Right renal cortex interstitium (tissue), 3 donors: ENCODE measurements at places on chromosomes 1 and 21. TPM values are rescaled to one million over a fixed set of nuclear protein-coding genes. Genes with fewer than 3 reads are reported as not detected.

DNA sequence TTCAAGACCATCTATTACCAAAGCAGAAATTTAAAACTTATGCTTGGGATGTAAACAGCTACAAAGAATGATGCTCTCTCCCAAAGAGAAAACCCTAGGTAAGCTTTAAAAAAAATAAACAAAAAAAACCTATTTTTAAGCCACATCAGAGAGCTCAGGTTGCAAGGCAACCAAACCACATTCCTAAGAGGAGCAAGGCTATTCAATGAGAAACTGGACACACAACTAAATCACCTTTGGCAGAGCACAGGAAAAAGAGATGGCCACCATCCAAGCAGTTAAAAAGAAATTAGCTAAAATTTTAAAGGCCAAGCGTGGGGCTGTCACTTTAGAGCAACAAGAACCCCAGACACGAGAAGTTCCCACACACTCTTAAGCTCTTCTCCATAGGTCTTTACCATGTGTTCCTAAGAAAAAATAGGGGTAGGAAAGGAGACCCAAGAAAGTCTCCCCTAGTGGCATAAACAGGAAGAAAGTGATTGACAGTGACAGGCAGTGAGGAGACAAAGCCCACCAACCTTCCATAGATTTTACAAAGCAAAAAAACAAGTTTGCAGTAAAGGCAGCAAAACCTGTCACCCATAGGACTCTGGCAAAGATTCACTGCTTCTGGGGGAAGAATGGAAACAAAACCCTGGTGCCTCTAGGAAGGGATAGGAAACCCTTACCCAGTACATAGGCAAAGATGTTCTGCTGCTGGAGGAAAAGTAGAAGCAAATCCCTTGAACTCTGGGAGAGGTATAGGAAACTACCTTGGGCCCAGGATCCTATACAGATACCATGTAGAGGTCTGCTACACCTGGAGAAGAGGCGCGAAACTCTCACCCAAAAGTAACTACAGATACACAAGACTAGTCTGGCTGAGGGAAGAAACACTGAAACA, 68.5 kb downstream of the FOXJ3 start:
- DNase-seq = no peak

DNA sequence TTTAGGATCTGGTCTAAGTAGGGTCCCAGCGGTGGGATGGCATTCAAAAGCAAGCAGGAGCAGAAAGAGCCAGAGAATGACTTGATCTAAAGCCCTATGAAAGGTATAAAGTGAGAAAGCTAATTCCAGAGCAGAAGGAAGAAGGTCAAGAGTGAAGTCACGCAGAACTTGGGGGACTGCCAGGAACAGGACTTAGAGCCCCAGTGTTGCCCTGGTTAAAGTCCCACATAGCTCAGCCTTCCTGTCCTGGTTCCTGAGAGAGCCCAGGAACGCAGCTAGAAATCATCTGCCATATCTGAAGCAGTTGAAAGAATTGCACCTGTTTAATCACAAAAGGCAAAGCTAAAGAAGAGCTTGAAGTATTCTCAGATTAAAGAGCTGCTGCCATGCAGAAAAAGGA, 160.6 kb upstream of the ATP1B1 start:
- no peak for DNase-seq

- no peak for DNase-seq
These were observed 142.6 kb downstream of the PSMG1 start for GRCh38 chr21:39040494-39041110.

- no peak for DNase-seq
These were observed 240.9 kb upstream of the ADGRL2 start for GRCh38 chr1:81559662-81560350.

GRCh38 chr1:41980827-41981653, 62.3 kb upstream of the HIVEP3 start:
- no peak for DNase-seq

DNA sequence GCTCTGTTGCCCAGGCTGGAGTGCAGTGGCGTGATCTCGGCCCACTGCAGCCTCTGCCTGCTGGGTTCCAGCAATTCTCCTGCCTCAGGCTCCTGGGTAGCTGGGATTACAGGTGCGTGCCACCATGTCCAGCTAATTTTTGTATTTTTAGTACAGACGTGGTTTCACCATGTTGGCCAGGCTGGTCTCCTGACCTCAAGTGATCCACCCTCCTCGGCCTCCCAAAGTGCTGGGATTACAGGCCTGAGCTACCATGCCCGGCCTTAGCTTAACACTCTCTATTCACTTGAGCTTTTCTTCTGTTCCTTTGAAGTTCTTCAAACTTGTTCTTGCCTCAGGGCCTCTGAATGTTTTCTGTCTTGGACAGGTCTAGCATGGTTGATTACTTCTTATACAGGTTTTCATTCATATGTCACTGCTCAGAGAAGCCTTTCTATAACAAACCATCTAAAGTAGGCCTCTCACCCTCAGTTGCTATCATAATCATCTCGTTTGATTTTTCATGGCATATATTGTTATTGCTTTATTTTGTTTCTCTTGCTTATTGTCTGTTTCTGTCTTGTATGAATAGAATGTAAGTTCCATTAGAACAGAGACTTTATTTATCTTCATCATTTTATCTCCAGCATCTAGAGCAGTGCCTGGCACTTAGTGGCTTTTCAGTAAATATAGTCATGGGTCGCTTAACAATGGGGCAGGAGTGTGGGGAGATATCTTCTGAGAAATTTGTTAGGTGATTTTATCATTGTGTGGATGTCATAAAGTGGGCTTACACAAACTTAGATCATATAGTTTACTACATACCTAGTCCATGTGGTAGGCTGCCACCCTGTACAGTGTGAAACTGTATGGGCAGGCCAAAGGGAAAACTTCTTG, 12.1 kb downstream of the OSBPL9 start:
- no peak for DNase-seq

DNA sequence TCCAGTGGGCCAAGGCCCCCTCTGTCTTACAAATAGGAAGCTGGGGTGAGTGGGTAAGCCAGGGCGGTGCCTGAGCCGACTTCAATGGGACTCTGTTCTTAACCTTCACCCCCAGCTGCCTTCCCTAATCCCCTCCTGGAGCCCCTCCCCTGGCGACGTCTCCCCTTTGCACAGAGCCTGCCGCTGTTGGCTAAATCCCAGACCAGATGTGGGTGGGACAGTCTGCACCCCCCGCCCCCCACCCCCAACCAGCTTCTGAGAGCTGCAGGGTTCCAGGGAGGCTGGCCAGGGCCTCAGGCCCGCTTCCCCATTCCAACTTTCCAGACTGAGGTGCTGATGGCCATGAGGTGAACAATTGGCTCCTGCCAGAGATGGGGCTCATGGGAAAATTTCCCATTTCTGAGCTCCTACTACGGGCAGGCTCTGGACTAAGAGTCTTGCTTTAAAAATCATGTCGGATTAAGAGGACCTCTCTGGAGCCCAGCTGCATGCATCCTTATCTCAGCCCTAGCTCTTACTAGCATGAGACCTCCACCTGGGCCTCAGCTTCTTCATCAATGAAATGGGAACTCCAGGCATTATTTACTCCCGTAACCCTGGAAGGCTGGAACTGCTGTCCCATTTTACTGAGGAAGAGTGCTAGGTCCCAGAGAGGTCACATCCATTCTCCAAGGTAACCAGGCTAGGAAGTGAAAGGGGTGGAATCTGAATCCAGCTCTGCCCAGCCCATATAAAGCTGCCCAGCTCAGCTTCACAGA, 6.4 kb downstream of the COL8A2 start:
- no peak for DNase-seq

DNA sequence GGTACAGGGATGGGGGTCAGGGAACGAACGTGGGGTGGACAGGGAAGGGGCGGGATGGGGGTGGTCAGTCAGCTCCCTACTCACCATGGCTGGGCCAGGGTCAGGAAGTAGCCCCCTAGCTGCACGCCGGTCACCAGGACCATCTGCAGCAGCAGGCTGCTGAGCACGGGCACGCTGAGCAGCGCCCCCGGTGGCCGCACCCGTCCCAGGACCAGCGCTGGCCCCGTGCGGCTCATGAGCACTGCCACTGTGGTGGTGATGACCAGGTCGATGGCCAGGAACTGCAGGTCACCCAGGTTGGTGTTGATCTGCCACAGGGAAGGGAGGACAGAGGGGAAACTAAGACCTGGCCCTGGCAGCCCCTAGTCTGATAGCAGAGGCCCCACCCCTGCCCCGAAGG, 6.5 kb upstream of the MFAP2 start:
- no peak for DNase-seq

GRCh38 chr1:210332719-210333398, 4.2 kb downstream of the HHAT start:
- no peak for DNase-seq

DNA sequence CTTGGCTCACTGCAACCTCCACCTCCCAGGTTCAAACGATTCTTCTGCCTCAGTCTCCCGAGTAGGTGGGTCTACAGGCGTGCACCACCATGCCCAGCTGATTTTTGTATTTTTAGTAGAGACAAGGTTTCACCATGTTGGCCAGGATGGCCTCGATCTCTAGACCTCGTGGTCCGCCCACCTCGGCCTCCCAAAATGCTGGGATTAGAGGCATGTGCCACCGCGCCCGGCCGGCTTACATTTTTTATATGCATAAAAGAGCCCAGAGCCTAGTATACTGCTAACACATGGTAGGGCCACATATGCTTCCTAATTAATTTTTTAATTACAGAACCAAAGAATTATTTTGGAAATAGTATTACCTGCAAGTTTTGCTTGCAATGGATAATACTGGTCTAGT, 1325.4 kb downstream of the PLA2G4A start:
- no peak for DNase-seq

- DNase-seq = peak; percentile 25
These were observed 34.3 kb upstream of the TTC4 start for GRCh38 chr1:54681358-54681757.

DNA sequence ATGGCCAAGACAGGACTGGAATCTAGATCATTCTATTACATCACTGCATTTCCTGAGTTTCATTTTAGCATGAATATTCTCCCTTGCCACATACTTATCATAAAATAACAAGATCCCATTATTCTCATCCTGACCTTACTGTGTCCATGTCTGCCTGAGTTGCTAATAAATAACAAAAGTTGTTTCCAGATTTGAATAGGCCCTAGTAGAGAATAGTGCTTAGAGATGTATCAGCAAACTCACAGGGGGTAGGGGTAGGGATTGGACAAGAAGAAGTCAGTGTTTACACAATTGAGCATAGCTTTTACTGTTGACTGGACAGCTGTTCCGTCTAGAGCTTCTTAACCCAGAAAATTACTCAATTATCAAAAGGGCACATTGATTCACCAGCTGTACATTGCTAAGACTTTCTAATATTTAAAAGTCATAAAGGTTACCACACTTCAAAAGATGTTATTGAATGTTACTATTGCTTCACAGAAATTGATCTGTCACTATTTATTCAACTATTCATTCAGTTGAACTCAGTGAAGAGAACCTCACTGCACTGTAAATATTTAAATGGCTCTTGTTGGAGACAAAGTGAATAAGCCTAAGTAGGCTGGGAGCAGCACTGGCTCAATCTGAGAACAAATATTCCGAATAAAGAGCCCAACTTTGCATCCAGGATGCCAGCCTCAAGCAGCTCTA, 121.9 kb downstream of the NRIP1 start:
- DNase-seq = no peak

- DNase-seq = no peak
These were observed 168.4 kb downstream of the PCNX2 start for GRCh38 chr1:233127157-233127556.

- no peak for DNase-seq
These were observed 149.4 kb upstream of the CD34 start for GRCh38 chr1:208060215-208060869.

DNA sequence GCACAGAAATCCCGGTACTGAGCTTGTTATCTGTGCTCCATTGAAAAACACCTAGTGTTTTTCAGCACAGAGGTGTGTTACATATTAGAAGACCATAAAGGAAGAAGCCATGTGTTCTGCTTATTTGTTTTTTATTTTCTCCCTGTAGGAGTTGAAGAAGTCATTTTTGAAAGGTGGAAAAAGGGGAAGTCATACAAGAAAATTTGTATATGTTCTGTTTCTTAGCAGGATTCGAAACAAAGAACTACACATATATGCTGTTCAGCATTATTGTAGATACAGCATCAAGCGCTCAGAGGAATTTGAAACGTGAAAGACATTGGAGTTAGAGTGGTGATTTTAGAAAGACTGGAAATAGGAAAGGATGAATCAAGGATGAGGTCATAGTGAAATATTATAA, 345.3 kb upstream of the ADGRL2 start:
- no peak for DNase-seq

GRCh38 chr1:161228032-161228431, 2.2 kb downstream of the TOMM40L start:
- DNase-seq = no peak

- no peak for DNase-seq
These were observed 43.7 kb upstream of the LRRC7 start for GRCh38 chr1:69524015-69524414.

Gene SAMD11
- 39.9 TPM for polyA plus RNA-seq

Gene FAM72C
- polyA plus RNA-seq = 2.4 TPM

Gene TAS1R1
- 0.17 TPM for polyA plus RNA-seq

Gene KIF2C
- 29.6 TPM for polyA plus RNA-seq

Gene OR2T11
- not detected for polyA plus RNA-seq

Gene KCNK2
- polyA plus RNA-seq = 1.9 TPM

Gene PTGER3
- polyA plus RNA-seq = 46.4 TPM

Gene TCHH
- polyA plus RNA-seq = 0.03 TPM

Gene S100A2
- 5.0 TPM for polyA plus RNA-seq
